ENCODE measurements at places on chromosomes 1 and 21. TPM values are rescaled to one million over a fixed set of nuclear protein-coding genes. Genes with fewer than 3 reads are reported as not detected.

Gene PTTG1IP
- total RNA-seq, result 126 TPM

DNA sequence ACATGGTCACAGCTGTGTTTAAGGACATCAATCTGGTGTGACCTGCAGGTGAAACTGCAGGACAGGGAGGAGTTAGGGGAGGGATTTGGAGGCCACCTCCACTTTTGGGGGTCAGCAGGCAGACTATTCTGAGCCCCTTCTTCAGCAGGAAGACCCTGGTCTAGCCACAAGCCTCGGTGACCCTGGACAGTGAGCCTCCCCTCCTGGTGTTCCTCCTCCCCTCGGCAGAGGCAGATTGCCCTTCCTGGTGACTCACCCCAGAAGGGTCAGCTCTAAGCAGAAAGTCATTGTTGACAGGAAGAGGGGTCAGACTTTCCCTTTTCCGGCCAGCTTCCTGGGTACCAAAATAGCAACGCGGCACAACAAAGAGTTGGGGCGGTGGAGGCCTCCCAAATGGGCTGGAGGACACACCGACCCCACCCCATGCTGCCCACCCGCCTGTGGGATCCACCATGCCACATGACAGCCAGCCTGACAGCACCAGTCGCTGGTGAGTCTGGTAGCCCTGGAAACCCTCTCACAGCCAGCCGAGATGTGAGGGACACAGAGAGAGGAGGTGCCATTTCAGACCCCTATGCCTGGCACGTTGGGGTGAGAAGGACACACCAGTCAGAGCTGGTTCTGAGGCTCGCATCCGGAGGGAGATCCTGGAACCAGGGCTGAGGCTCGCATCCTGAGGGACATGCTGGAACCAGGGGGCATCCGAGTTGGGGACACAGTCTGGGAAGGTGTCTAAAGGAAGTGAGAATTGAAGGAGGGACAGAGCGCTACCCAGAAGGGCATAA, 14.7 kb upstream of the CSF1 start:
- H3K27me3 ChIP-seq, result no peaks in the 10 kb centered on the region
- H3K27ac ChIP-seq, result no peak overlapping the region
- H3K36me3 ChIP-seq, result no peaks in the 10 kb centered on the region
- H3K4me3 ChIP-seq, result no peak overlapping the region

Gene SLC19A2
- 5.3 TPM for total RNA-seq

DNA sequence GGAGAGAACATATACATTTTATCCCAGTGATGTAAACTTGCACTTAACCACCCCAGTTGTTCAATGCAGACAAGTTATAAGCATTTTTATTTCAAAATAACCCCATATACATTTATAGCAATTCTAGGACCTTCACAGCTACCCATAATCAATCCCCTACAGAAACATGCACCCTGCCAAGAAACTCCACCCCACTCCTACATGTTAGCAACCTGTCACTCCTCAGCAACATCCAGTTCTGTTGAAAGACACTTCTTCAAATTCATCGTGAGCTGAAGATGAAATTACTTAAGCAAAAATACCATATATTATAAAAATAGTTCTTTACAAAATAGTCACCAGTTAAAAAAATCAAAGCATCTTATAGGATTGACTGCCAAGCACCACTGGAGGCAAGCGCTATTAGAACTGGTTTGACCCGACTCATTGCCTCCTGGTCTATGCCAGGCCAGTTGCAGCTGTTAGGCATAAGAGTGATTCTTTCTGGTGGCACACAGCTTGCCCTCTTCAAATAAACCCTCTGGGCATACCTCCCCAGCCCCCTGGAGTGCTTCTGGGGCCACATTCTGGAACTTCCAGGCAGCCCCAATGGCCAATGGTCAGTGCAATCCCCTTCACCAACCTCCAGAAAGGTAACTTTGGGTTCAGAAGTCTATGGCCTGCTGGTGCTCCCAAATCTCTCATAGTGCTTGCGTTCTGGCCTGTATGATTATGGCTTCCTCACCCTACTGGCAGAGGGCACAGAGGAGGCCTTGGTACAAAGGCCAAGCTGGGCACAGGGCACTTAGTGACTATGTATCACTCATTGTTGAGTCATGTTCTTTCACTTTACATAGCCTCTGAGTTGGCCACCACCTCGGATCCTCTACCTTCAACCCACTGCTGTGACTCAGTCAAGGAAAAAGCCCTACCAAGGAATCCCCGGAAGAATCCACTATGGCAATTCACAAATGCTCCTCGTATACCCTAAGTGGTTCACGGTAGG, 72.2 kb upstream of the RALGPS2 start:
- H3K4me3 ChIP-seq, result no peak overlapping the region
- no peaks in the 10 kb centered on the region for H3K27me3 ChIP-seq
- no peaks in the 10 kb centered on the region for H3K4me1 ChIP-seq
- H3K36me3 ChIP-seq, result no peaks in the 10 kb centered on the region

Gene OR2AK2
- 0.88 TPM for total RNA-seq

GRCh38 chr1:23344987-23345472, 946 bp upstream of the HNRNPR start:
- DNase-seq, result no peak
- peak overlapping the region; percentile 86 for H3K27ac ChIP-seq
- H3K4me3 ChIP-seq, result peak overlapping the region; percentile 90
- H3K27me3 ChIP-seq, result no peaks in the 10 kb centered on the region
- peaks cover 12% of the 10 kb centered on the region for H3K4me1 ChIP-seq

DNA sequence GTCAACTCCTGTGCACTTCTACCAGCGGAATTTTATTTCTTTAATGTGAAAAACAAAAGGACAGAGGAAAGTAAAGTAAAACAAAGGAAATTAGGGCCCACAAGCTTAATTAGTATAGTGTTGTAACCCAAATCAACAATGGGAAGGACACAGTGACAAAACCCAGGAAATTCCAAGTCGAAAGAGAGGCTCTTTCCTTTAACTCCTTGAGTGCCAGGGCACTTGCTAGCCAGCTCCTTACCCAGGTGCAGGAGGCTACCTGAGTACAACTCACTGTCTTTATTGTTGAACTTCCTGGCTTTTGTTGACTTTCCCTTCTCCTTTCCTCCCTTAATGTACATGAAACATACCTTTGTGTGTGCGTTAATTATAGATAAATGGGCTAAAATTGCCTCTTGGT, 55.0 kb downstream of the PEX14 start:
- peaks cover 9% of the 10 kb centered on the region for H3K4me1 ChIP-seq
- no peak overlapping the region for H3K27ac ChIP-seq
- no peaks in the 10 kb centered on the region for H3K27me3 ChIP-seq
- no peak for DNase-seq

GRCh38 chr1:65955071-65955470, 162.4 kb downstream of the PDE4B start:
- H3K4me1 ChIP-seq, result no peaks in the 10 kb centered on the region
- H3K27me3 ChIP-seq, result no peaks in the 10 kb centered on the region
- no peak overlapping the region for H3K27ac ChIP-seq
- no peak overlapping the region for H3K4me3 ChIP-seq
- H3K36me3 ChIP-seq, result no peaks in the 10 kb centered on the region
- no peak for DNase-seq

DNA sequence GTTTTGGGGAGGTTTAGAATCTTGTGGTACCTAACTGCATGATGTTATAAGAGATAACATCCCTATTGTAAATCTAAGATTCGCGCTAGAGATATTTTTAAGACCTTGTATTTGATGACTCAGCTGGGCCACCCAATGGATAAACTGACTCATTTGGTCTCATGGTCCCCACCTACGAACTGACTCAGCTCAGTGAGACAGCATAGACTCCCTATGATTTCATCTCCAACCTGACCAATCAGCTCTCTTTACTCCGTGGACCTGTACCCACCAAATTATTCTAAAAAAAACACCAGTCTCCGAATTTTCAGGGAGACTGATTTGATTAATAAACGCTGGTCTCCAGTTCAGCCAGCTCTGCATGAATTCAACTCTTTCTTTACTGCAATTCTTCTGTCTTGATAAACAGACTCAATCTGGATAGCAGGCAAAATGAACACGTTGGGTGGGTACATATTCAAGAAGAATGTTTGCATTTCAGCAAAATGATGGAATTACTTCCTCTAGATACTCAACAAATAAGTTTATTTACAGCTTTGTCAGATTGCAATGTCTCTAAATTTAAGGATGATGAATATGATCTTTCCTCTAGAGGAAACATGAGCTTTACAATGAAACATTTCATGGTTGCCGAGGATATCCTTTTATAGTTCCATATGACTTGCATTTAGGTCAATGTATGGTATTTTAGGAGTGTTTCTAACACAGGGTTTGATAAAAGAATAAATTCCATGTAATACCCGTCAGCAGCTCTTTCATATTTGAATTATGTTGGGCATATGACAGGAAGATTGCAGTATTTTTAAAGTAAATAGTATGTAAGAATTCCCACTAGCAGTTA, 516.6 kb upstream of the RGS18 start:
- no peaks in the 10 kb centered on the region for H3K36me3 ChIP-seq
- H3K27ac ChIP-seq, result no peak overlapping the region
- H3K4me3 ChIP-seq, result no peak overlapping the region
- no peaks in the 10 kb centered on the region for H3K27me3 ChIP-seq

DNA sequence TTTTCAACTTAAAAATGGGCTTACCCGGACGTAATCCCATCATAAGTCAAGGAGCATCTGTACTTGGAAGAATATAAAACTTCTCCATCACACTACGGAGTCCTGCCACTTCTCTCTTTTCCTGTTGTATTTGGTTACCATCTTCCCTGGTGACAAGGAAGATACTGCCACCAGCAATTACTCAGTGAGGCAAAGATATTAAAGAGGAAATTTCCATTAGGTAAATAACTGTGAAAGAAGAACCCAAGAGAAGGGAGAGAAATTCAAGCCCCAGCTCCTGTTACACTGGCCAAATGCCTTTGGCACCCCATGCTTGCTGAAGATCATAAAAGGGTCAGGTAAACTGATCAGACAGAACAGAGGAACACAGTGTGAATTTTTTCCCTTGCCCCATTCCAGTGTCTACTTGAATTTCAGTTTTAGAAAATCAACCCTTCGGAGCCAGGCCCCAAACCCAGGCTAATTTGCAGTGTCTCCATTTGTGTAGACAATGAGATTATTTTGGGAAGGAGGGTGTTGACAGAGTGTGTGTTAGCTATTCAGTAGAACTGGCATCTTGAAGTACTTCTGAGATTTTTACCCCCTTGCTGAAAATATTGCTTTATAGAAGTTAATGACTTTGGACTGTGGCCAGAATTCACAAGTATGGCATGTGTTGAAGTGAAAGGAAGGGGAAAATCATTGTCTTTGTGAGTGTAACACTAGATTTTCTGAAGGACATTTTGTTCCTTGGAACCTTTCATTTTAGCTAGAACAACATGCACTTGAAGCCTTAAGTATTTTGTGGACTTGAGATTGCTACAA, 167.1 kb downstream of the DHRS3 start:
- no peaks in the 10 kb centered on the region for H3K27me3 ChIP-seq
- peaks cover 43% of the 10 kb centered on the region for H3K4me1 ChIP-seq
- H3K4me3 ChIP-seq, result no peak overlapping the region
- H3K36me3 ChIP-seq, result peaks cover 2% of the 10 kb centered on the region

- no peak overlapping the region for H3K27ac ChIP-seq
- no peaks in the 10 kb centered on the region for H3K36me3 ChIP-seq
- H3K27me3 ChIP-seq, result no peaks in the 10 kb centered on the region
- H3K4me3 ChIP-seq, result no peak overlapping the region
Measured at GRCh38 chr21:39422527-39423241, 22.9 kb downstream of the LCA5L start.

Gene SH2D5
- total RNA-seq, result not detected

- no peak overlapping the region for H3K4me3 ChIP-seq
- no peaks in the 10 kb centered on the region for H3K27me3 ChIP-seq
Measured at GRCh38 chr1:23936481-23937176, 23.0 kb upstream of the PNRC2 start.

GRCh38 chr1:49240709-49241221, 464.1 kb upstream of the BEND5 start:
- H3K4me1 ChIP-seq, result no peaks in the 10 kb centered on the region
- no peaks in the 10 kb centered on the region for H3K27me3 ChIP-seq
- no peak overlapping the region for H3K4me3 ChIP-seq
- no peak for DNase-seq
- no peaks in the 10 kb centered on the region for H3K36me3 ChIP-seq

Gene KDF1
- total RNA-seq, result not detected

DNA sequence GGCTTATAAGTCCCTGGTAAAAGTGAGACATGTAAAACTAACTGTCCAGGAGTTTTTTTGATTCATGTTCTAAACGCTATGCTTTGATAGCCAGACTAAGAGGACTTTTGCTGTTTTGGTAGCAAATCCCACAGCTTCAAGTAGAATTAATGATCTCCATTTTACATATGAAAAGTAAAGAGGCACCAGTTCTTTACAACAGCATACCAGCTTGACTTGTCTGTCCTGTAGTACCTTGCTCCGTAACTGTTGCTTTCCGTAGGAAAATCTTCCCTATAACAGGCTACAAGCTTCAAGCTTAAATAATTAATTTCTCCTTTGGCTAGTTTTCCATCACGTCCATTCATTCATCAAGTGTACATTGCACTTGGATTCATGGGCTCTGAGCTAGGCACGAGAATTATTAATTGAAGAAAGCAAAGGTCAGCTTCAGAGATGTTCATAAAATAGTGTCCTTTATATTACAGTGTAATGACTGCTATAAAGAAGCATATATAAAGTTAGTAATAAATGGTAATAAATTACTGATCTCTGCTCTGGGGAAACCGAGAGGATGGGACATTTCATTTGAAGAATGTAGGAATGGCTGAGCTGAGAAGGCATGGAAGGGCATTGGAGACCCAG, 29.2 kb downstream of the B3GALT5 start:
- H3K27me3 ChIP-seq, result no peaks in the 10 kb centered on the region
- no peak overlapping the region for H3K4me3 ChIP-seq
- H3K36me3 ChIP-seq, result no peaks in the 10 kb centered on the region
- DNase-seq, result no peak
- no peaks in the 10 kb centered on the region for H3K4me1 ChIP-seq

Gene SYNC
- not detected for total RNA-seq

Gene LCE1A
- not detected for total RNA-seq

Measured in natural killer cell (primary cell).